Fibroblast of the aortic adventitia (primary cell): ENCODE measurements at places on chromosomes 5 and 9. TPM values are rescaled to one million over a fixed set of nuclear protein-coding genes. Genes with fewer than 3 reads are reported as not detected.

DNA sequence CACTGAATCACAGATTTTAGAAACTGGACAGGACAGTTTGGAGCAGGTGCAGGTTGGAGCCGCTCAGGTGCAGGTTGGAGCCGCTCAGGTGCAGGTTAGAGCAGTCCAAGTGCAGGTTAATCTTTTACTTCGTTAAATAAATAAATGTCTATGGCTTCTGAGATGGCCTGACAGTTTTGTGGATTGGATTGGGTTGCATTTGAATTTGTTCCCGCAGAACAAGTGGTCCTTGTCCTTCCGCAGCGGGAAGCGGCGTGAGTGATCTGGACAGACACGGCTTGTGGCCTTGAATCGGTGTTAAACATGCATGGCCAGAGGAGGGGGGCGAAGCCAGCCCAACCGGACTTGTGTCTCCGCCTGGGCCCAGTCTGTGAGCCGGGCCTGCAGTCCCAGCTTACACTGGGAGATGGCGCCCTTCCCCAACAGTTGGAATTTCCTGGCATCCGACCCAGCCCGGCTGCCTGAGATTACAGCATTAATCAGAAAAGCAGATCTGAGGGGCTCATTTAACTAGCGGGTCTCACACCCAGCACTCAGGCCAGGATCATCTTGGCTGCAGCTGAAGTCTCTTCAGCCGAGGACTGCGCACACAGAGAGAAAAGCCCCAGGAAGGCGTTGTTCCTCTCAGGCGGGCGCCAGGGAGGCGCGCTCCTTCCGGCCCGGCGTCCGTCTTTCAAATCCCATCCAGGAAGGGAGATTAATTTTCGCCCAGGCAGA, 1.5 kb upstream of the OLFM1 start:
- peak; percentile 60 for DNase-seq

GRCh38 chr5:83654427-83654994, 66.1 kb downstream of the HAPLN1 start:
- no peak for DNase-seq

DNA sequence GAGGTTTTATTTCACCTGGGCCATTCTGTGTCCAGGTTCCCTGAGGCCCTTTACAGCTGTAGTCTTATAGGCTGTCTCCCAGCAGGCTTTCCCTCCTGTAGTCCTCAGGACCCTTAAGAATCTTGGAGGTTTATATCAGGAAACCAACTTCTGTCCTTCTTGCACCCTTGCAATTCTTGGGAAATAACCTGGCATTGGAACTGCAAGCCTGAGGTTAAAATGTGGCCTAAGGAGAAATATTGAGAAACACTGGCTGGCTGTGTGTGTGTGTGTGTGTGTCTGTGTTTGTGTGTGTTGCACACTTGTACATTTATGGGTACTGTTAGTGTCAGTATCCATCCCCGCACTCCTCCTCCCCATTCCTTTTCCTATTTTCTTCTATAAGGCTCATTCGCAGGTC, 168.9 kb downstream of the PAPPA start:
- peak; percentile 62 for DNase-seq

- no peak for DNase-seq
These were observed 38.7 kb upstream of the UBTD2 start for GRCh38 chr5:172322028-172322965.

DNA sequence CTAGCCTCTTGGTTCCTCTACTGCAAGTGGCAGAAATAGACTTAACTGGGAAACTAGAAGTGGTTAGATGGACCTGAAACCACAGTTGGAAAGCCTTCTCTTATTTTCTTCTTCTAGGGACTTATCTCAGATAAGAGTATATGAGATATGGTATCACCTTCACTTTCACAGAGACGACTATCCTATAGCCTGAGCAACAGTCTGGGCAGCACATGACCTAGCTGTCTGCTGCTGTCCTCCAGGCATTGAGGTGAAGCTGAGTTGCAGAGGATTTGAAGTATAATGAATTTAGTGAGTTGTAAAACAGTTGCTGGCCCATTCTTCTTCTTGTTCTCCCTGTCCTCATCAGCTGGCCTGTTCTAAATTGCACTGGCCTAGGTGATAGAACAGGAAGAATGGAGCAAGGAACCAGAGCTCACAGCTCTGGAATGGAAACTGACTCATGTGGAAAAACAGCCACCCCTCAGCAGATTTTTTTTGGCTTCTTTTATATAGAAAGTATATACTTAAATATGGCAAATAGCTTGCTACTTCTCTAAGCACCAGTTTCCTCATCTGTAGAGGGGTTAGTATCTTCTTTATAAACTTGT, 27.8 kb downstream of the RECK start:
- peak; percentile 55 for DNase-seq

GRCh38 chr9:134621558-134622110, 20.0 kb upstream of the COL5A1 start:
- no peak for DNase-seq

GRCh38 chr5:141695627-141696215, 13.7 kb upstream of the ARAP3 start:
- DNase-seq: no peak

DNA sequence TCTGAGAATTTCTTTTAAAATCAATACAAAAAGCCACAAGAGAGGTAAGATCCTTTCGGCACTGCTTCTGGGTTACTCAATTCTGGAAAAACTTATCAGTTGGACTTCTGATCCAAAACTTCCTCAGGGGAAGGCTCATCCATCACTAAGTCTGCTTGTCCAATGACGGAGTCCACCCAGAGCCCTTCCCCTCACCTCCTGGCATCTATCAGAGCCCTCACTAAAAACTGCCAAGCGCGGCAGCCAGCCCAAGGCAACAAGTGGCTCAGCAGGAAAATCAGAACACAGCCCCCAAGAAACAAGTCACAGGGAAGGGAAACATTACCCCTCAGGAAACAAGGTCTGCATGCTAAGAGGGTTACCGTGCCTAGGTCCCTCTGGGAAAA, 869 bp upstream of the ESM1 start:
- DNase-seq: peak; percentile 70

DNA sequence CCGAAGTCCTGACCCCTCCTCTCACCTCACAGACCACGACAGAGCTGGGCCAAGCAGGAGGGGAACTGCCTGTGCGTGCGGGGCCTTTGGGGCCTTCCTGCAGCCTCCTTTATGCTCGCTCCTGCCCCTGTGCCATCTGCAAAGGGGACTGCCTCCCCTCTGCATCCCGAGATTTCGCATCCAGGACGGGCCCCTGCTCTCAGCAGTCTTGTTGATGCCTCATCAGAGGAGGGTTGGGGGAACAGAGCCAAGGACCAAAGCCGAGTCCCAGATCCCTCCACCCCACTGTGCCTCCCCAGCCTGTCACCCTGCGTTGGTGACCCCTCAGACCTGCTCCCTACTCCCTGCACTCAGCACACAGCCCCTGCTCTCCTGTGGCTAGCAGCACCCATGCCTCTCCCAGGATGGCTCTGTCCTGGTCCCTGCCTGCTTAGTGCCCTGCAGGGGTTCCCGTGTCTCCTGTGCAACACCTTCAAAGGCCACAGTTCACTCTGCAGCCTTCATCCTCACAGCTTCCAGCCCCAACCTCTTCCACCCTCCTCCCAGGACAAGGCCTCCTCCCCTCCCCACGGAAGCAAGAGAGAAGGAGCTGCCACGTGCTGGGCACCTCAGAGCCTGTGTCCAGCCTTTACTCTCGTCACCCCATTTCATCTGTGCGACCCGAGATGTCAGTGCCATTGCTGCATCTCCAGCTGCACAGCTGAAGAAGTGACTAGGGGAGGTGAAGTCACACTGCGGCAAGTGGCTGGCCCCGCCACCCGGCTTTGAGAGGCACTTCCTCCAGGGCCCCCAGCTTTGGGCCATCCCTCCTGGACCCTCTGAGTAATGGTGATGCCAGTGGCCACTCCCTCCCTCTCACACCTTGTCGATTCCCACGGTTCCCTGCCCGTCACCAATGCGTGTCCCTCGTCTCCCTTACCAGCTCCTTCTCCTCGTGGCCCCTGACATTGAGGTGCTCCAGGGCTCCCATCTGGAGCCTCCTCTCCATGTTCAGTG, 62.6 kb upstream of the LRRTM2 start:
- no peak for DNase-seq

- DNase-seq: no peak
These were observed 165.7 kb upstream of the MVB12B start for GRCh38 chr9:126160854-126161329.

- DNase-seq: no peak
These were observed 296 bp downstream of the ZSWIM6 start for GRCh38 chr5:61332358-61332749.

- DNase-seq: no peak
These were observed 10.3 kb downstream of the LPCAT1 start for GRCh38 chr5:1513326-1514026.

GRCh38 chr5:15249152-15249551, 250.8 kb upstream of the FBXL7 start:
- peak; percentile 37 for DNase-seq

- peak; percentile 75 for DNase-seq
These were observed 4.1 kb upstream of the DNAJB5 start for GRCh38 chr9:34985311-34985899.

DNA sequence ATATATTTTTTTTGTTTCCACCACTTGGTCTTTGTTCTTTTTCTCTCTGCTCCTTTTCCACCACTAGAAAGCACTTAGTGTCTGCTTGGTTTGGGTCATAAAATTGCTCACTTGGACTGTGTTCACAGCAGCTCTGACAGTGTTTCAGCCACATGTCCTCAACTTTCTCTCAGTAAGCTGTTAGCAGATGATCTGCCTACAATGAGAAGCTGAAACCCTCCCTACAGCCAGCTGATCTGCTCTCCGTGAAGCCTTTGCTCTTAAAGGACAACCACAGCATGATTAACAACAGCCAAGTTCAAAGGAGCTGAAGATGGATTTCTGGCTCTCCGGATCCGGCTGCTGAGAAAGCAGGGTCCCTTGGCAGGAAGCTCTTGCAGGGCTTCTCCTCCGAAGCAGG, 31.6 kb downstream of the PRLR start:
- DNase-seq: peak; percentile 0

DNA sequence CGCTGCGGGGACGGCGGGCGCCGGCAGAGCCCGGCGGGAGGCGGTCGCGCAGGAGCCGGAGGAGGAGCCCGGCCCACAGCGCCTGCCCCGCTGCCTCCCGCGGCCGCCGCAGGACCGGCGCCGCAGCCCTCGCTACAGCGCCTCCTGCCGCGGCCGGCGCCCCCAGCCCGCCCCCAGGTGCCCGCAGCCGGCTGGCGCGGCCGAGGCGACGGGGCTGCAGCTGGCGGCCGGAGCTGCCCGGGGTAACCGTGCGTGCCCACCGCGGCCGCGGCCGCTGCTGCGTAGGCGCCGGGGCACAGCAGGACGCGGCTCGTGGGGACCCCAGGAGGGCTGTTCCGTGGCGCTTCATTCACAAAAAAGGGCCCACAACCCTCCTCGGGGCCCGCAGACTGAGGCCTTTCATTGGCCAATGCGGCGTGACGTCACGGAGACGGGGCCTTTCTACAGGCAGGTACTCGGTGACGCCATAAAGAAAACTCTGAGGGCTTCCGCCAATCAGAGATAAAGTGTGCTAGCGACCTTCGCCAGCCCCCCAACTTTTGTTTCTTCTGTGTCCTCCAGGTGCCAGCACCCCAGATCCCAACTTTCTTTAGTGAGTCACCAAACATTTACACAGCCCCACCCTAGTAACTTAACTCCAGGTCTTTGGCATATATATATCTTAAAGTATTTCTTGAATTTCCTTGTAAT, at the start of gene CDC14B:
Gene CDC14B, minus strand, starts transcription at position 353 of the 690 bp plus-strand sequence. CDS start 465 bp downstream, outside the sequence.
- DNase-seq: peak; percentile 81

DNA sequence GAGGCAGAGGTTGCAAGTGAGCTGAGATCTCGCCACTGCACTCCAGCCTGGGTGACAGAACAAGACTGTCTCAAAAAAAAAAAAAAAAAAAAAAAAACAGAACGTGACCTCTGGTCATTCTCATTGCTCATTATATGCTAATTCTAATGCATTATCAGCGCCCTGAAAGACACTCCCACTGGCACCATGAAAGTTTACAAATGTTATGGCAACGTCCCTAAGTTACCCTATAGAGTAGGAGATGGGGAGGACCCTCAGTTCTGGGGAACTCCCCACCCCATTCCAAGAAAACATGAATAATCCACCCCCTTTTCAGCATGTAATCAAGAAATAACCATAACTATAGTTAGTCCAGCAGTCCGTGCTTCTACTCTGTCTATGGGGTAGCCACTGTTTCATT, 48.9 kb upstream of the DENND4C start:
- DNase-seq: no peak

DNA sequence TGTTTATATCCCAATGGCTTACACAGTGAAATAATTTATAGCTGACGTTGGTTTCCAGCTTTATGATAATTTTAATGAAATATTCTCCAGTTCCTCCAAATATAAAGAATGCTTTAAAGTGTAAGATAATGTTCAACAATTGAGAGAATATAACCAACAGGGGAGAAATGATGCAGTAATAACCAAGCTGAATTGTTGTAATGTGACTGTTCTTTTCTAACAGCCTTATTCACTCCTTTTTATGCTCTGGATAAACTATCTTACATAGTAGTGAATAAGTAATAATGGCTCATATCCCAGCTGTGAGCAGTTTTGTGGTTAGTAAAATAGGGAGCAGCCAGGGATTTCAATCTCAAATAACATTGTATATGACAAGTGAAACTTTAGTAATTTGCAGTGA, 2348.7 kb upstream of the ACO1 start:
- no peak for DNase-seq

- no peak for DNase-seq
These were observed 37.7 kb upstream of the LPCAT1 start for GRCh38 chr5:1561402-1561929.

- DNase-seq: no peak
These were observed 174.0 kb downstream of the NR2F1-AS1 start for GRCh38 chr5:93406971-93407401.

GRCh38 chr5:1098986-1099597, 12.8 kb downstream of the SLC12A7 start:
- no peak for DNase-seq

DNA sequence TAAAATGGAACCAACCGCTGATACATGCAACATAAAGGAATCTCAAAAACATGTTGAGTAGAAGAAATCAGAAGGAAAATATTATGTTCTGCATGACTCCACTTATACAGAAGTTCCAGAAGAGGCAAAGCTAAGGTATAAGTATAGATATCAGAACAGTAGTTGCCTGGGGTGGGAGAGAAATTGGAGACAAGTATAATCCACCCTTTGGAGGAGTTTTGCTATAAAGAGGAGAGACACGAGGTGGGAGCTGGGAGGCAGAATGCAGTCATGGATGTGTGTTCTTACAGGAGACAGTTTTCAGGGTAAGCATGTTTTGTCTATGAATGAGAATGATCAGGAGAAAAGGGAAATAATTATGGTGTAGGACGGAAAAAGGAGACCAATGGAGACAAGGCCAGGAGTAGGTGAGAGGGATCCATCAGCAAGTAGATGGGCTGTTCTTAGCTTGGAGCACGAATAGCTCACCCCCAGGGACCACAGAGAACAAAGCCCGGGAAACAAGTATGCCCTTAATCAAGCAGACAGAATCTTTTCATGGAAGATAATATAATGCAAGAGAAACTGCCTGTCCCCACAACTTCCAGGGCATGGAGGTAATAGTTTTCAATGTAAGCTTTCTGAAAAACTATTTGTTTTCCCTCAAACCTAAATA, 72.2 kb downstream of the MED27 start:
- no peak for DNase-seq

The IFNB1 gene
- total RNA-seq: not detected in 2 replicates

The ERCC8 gene
- 4.8 and 25.5 TPM in 2 replicates for total RNA-seq

The FOXD4 gene
- 0.27 TPM in 1 of 2 replicates, not detected in the other for total RNA-seq

The CRB2 gene
- total RNA-seq: 0.08 TPM in 1 of 2 replicates, not detected in the other

The FOXD4L6 gene
- not detected in 2 replicates for total RNA-seq

The PKD2L2 gene
- total RNA-seq: not detected in 2 replicates

The PCDHA4 gene
- 0.09 and 1.1 TPM in 2 replicates for total RNA-seq

The FAM174A gene
- total RNA-seq: 9.7 and 22.3 TPM in 2 replicates

The PCDHA13 gene
- 0.08 TPM in 1 of 2 replicates, not detected in the other for total RNA-seq
